Stimulated activated CD8-positive, alpha-beta memory T cell treated with anti-CD3 and anti-CD28 coated beads, Interleukin-7, amount 100 ng/mL, for 1 hour (primary cell): ENCODE measurements at places on chromosomes 6 and 20.

DNA sequence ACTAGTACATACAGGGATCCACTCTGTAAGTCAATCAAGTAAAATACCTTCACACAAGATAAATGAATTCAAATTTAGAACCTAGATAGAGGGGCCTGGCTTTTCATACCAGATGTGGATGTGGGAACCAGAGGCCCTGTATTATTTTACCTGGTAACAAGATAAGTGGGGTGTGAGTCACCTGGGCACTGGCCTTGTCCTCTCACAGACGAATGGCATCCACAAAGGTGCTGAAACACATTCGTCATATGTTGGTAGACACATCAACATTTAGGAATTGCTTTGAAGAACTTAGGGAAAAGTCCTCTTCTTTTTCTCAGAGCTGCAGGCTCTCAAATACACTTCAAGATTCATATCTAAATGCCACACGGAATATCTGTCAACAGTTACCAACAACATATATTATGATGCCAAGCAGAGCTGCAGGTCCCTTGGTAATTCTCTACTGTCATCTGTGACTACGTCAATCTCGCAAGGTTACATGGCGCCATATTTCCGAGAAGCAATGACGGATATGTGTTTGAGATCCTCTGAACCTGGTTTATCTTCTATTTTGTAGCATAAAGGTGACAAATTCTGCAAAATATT is 618.6 kb downstream of the EPM2A start:
- DNase-seq: no peak

GRCh38 chr20:51492167-51493092 is 50.1 kb downstream of the NFATC2 start:
- DNase-seq: no peak

GRCh38 chr6:76275746-76276145 is 203.3 kb upstream of the IMPG1 start:
- DNase-seq: no peak

- no peak for DNase-seq
Observed at GRCh38 chr20:32433311-32434021, 75.3 kb downstream of the ASXL1 start.

- DNase-seq: no peak
Observed at GRCh38 chr6:9520417-9521151, 894.3 kb downstream of the TFAP2A start.

- no peak for DNase-seq
Observed at GRCh38 chr6:29071831-29072723, 15.0 kb downstream of the OR2B3 start.

- DNase-seq: no peak
Observed at GRCh38 chr6:72819609-72820008, 197.7 kb downstream of the KCNQ5 start.

GRCh38 chr20:41180599-41181333 is 43.4 kb downstream of the PLCG1 start:
- DNase-seq: no peak

- DNase-seq: no peak
Observed at GRCh38 chr6:40356242-40356910, 230.8 kb downstream of the LRFN2 start.

DNA sequence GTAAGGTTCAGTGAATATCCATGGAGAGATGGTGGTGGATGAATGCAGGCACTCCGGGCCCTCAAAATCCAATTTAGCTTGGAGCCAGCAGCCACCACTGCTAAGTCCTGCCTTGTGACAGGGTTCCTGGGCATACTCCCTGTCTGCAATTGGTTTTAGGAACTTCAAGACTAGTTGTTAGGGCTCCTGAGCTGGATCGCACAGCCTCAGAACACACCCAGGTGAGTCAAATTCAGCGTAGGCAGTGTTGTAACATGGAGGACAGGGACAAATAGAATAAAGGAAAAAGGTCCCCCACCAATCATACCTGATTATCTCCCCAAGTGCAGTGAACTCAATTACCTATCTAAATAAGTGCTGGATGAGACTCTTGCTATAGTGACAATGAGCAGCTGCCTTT is 74.6 kb downstream of the PERP start:
- DNase-seq: no peak

GRCh38 chr6:106381223-106381622 is 20.7 kb downstream of the CRYBG1 start:
- no peak for DNase-seq

- DNase-seq: no peak
Observed at GRCh38 chr6:3510617-3511016, 53.8 kb upstream of the SLC22A23 start.

DNA sequence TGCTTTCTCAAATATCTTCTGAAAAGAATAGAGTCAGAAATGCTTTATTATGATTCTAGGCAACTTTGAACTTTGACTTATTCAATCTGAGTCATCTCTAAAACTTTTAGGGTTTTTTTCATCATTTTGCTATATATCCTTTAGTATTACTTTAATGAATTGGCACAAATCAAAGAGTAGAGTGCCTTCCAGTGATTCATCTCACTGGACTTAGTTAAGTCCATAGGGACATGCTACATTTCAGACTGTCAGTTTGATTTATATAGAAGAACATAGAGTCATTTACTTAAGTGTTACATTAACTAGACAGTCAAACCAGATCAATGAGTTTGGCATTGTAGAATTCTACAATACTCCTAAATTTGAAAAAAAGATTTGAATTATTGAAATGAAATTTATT is 1235.7 kb upstream of the MAP3K7 start:
- no peak for DNase-seq
